NCI-H187 (cell line): ENCODE measurements at places on chromosomes 6 and 20.

- no peak for DNase-seq
These were observed 7.7 kb upstream of the PBOV1 start for GRCh38 chr6:138225953-138226352.

- no peak for DNase-seq
These were observed 336.7 kb downstream of the CBLN4 start for GRCh38 chr20:55668631-55669030.

- no peak for DNase-seq
These were observed 763.2 kb upstream of the FLRT3 start for GRCh38 chr20:15100506-15101160.

DNA sequence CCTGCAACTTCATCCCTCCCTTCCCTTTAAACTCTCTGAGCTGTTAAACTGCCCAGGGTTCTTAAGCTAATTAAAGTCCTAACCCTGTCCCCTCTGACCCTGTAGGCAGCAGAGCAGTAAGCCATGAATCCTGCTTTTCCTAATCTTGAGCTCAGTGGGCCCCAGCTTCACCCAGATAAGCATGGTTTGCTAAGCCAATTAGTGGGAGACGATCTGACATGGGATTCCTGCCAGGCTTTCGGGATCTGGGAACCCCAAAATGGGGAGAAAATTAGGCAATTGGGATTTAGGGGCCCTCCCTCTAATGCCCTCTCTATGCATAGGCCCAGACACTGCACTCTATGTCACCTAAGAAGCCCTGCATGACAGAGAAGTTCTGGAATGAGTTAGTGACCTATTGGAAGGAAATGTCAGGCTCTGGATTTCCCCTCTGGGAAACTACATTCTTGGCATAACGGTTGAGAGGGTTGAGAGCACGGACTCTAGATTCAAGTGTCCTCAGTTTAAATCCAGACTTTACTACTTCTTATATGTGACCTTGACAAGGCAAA lies 4.6 kb downstream of the XKR7 start:
- no peak for DNase-seq

- no peak for DNase-seq
These were observed 25.4 kb downstream of the FBXO9 start for GRCh38 chr6:53090576-53090975.

DNA sequence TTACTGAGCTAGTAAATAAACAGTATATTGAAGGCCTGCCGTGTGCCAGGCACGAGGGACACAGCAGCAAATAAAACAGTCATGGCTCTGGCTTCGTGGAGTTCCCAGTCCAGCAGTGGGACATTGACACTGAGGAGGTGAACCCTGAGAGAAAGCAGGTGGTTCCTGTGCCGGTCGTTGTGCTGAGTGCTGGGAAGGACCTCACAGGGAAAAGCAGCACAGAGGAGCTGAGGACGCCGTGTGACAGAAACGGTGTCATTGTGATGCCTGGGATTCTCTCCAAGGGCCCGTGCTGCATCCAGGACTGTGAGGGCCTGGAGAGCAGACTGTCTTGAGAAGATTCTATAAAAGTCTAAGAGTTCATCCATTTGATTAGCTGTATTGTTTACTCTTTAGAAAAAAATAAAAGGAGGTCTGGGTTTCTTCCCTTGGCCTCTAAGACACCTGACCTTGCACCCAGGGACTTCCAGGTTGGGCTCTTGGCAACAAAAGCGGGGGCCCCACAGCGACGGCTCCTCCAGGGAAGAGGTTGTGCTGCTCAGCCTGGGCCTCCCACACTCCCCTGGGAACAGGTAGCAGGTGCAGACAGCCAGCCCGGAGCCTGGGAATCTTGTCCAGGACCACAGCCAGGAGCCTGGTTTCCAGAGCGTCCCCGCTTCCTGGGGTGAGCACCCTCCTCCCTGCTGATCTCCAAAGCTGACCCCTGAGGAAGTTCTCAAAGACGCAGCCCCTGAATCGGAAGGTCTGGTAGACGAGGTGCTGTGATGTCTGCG lies 251.2 kb upstream of the PMEPA1 start:
- no peak for DNase-seq

GRCh38 chr6:147936703-147937470 lies 405.8 kb upstream of the SASH1 start:
- no peak for DNase-seq

- DNase-seq: no peak
These were observed 98.1 kb upstream of the TNFAIP3 start for GRCh38 chr6:137768935-137769334.

DNA sequence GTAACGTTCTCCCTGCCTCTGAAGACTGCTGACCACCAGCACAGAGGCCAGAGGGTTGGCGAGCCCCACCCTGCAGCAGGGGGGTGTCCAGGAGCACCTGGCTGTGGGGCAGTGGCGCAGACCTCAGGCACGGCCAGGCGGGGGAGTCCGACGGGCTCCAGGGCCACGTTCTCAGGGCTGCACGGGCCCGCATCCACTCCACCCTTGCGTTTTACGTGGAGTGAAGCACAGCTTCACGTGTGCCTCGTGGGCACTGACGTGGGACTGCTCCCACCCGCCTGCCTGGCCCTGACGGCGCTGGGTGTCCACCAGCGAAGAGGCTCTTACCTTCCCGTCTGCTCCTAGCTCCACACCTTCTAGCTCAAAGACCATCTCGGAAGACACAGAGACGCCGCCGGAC lies 6.9 kb downstream of the RPS21 start:
- no peak for DNase-seq

- no peak for DNase-seq
These were observed 51.9 kb upstream of the ZNF217 start for GRCh38 chr20:53645582-53645897.

GRCh38 chr6:136549300-136550044 lies 750 bp downstream of the MAP7 start:
- DNase-seq: no peak

GRCh38 chr6:139698526-139699176 lies 324.2 kb upstream of the CITED2 start:
- no peak for DNase-seq

DNA sequence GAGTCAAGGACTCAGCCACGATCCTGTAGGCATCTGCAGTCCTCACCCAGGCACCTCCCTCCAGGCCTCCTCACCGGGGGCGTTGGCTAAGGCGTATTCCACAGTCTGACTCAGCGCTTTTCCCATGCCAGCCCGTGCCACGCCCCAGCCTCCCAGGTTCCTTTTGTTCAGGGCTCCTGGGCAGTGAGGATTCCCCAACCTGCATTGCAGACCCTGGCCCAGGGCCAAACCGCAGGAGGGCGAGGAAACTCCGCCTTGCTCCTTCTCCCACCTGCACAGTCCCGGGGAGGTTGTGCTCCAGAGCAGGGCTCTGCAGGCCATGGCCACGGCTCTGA lies 202.8 kb upstream of the CST7 start:
- no peak for DNase-seq

- peak; percentile 44 for DNase-seq
These were observed 149.7 kb downstream of the PLCB4 start for GRCh38 chr20:9218531-9218961.

DNA sequence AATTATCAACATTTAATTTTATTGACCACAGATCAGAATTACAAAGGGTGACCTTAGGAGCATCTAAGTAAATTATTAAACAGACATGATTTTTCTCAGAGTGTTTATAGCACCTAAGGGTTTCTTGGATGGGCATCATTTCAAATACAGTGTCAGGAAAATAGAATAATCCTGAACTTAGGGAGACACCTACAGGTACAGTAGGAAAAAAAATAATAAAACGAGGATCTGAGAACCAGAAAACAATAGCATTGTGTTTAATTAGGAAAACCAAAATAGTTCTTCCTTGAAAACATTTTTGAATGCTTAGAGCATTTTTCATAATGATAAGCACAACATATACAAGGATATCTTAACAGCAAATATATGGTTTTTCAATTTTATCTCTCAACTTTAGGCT lies 39.2 kb downstream of the MMUT start:
- no peak for DNase-seq

- DNase-seq: no peak
These were observed 66.6 kb downstream of the TNFAIP3 start for GRCh38 chr6:137933696-137934095.

- DNase-seq: no peak
These were observed 1.3 kb upstream of the FNDC11 start for GRCh38 chr20:63552481-63553249.

DNA sequence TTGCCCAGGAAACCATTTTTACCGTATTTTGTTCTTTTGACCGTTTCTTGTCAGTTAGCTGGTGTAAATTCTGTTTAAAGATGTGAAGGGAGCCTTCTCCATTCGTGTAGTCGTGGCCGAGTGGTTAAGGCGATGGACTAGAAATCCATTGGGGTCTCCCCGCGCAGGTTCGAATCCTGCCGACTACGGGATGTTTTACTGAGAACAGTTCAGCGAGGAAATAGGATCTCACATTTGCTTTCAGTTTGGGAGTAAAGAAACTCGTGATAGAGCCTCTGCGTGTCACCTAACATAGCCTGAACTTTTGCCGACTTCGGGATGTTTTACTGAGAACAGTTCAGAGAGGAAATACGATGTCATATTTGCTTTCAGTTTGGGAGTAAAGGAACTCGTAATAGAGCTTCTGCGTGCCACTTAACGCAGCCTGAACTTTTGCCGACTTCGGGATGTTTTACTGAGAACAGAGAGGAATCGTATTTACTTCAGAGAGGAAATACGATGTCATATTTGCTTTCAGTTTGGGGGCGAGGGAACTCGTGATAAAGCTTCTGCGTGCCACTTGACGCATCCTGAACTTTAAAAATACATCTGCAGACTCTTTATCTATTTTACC lies 5.9 kb upstream of the ZNF184 start:
- peak; percentile 77 for DNase-seq

DNA sequence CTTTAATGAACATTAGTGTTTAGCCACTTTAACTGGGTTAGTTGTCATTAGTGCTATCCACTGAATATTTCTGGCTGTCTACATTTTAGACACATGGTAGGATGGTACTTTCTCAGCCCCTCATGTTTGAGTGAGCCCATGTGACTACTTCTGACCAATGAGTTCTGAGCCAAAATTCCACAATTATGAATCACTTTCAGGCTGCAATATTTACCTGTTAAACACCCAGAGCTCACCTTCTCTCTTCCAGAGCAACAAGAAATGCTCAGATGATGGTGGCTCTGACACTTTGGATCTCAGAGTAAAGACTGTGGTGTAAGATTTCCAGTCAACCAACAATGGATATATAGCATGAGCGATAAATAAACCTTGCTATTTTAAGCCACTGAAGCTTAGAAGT lies 24.8 kb downstream of the SPACA1 start:
- no peak for DNase-seq

DNA sequence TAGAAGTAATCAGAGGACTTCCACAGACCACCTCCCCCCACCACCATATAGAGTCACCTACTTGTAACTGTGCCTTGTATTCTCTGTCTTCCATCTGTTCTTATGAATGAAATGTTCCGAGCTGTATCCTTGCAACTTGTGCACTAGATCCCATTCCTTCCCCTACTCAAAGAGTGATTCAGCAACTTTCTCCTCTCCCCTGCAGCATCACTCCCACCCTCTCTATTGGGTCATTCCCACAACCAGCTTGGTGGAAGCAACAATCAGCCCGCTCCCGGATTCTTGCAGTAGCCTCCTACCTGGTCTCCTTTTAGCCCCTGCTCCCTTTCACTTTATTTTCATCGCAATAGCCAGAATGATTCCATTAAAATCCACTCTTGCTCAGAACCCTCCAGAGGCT lies 34.9 kb upstream of the REV3L start:
- no peak for DNase-seq

- no peak for DNase-seq
These were observed 117.6 kb downstream of the SLC24A3 start for GRCh38 chr20:19330038-19330437.

GRCh38 chr6:165417278-165417865 lies 108.0 kb upstream of the C6orf118 start:
- DNase-seq: no peak

GRCh38 chr6:47197682-47198640 lies 111.7 kb downstream of the TNFRSF21 start:
- no peak for DNase-seq

GRCh38 chr6:42960243-42961019 lies at the start of gene GNMT:
Gene GNMT (plus strand): TSS chr6:42960754. CDS start chr6:42960768, 14 bp downstream.
- DNase-seq: no peak

- no peak for DNase-seq
These were observed 31.2 kb downstream of the TPX2 start for GRCh38 chr20:31770243-31770642.

DNA sequence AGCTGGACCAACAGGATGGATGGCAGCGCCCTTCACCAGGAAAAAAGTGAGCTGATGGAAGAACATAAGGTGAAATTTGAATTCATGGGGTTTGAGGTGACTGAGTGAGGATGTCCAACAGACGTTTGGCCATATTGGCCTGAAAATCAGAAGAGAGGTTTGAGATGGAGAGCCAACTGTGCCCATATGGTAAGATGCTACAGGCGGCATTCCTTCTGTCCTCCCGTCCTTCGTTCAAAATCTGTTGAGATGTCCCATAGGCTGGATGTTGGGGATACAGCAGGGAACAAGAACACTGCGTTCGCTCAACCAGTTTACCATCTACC lies 468 bp upstream of the CMTR1 start:
- no peak for DNase-seq

- no peak for DNase-seq
These were observed 445.2 kb upstream of the ID4 start for GRCh38 chr6:19391926-19392325.

DNA sequence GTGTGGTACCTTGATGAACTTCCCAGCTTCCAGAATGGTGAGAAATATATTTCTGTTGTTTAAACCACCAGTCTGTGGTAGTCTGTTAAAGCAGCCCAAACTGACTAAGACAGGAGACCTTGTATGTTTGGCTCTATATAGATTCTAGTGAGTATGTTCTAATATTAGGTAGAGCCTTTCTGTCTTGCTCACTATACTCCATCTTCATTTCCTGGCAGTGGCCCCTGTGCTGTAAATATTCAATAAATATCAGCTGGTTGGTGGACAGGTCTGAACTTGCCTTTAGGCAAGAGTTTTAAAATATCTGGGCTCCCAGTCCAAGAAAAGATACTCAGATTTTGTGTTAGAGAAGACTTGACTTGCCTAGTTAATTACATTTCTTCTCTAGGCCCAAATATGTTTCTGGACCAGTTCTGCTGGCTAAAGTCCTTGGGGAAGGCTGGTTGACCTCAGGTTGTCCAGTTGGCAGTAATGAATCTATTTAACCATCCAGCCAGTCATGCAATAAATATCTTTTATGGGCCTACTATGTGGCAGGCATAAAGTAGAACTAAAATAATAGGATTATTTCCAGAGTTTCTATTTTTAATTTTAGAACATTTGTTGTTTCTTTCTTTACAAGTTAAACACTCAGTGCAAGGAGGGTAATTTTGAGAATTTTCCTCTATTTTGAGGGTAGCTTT lies 22.3 kb downstream of the PPP1R14C start:
- no peak for DNase-seq
